ENCODE measurements at places on chromosomes 2 and 18.

GRCh38 chr2:153408710-153409385, 69.7 kb downstream of the RPRM start:
- no peak for DNase-seq

- peak; percentile 56 for DNase-seq
Observed at GRCh38 chr18:21179590-21180220, 62.3 kb upstream of the GREB1L start.

GRCh38 chr2:42938671-42939370, 146.4 kb upstream of the HAAO start:
- DNase-seq, result no peak

DNA sequence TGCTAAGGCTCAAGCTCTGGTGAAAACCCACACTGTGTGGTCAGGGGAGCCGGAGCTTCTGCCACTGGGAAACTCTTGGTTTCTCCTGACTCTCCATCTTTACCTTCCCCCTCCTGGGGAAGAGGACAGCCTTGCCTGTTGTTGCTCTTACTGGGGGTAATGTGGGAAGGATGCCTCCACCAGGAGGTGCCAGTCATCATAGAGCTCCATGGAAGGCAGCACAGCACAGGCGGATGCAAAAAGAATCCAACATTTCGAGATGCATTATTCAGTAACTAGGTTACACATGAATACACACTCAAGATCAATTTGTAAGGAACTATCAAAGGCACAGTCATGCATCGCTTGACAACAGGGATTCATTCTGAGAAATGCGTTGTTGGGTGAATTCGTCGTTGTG, 322.6 kb downstream of the AFF3 start:
- DNase-seq, result no peak

GRCh38 chr2:30034052-30034775, 112.6 kb upstream of the YPEL5 start:
- DNase-seq, result no peak

DNA sequence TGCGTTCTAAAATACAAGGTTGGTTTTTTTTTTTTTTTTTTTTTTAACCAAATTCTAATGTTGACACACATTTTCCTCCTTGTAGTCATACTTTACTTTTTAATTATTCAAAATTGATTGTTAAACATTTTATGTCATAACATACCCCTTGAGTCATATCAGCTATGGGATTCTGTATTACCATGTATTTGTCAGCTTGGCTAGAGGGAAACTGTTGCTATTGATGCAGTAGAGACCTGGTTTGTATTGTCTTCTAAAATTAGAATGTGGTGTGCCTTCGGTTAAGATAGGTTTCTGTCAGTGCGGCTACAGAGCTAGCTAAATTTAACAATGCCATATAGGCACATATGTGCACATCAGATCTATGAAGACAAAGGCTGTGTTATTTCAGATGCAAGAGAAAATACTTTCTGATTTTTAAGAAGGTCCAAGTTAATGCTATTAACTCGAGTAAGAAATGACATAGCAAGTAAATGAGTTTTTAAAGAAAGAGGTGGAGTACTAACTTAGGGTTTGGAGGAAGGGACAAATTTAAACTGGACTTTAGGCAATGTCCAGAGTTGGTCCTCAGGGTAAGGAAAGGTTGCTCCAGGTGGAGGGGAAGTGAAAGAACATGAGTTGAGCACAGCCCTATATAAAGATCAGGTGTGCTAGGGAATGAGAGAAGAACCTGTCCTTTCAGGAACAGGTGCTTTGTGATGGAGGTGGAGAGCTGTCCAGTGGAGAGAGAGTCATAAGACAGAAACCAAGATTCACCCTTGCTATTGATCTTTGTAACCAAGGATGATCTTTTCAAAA, 152.3 kb downstream of the PRPF40A start:
- no peak for DNase-seq
